ENCODE measurements at places on chromosomes 2 and 18.

- DNase-seq, result no peak
Measured at GRCh38 chr2:184599872-184600222, 1.5 kb downstream of the ZNF804A start.

- DNase-seq, result no peak
Measured at GRCh38 chr2:95185197-95185596, 19.6 kb downstream of the ZNF2 start.

- DNase-seq, result no peak
Measured at GRCh38 chr2:26359886-26360473, 13.4 kb upstream of the ADGRF3 start.

GRCh38 chr2:55087936-55088335, 37.7 kb upstream of the RTN4 start:
- no peak for DNase-seq

- no peak for DNase-seq
Measured at GRCh38 chr2:236209996-236210395, 41.8 kb upstream of the GBX2 start.

DNA sequence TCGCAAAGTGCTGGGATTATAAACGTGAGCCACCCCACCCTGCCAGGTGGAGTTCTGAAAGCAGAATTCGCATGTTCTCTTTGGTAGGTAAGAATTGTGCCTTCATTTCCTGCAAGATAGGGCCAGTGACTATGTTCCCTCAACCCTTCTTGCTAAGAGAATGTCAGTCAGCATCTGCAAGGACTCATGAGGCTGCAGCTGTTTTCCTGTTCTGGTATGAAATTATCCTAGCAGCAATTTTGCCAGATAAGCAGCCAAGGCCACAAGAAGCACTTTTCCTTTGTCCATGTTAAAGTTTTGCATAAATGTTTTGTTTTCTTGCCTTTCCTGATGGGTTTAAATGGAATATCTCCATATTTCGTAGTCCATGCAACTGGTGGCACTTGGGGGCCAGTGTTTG, 6.8 kb upstream of the ARHGAP28 start:
- DNase-seq, result no peak

All from trophoblast cell (in vitro differentiated cells and primary cell).